Tibial nerve (tissue), 4 donors: ENCODE measurements at places on chromosomes 5 and 9.
A peak's percentile ranks its signal among the peaks of the same experiment; 100 is the strongest.

DNA sequence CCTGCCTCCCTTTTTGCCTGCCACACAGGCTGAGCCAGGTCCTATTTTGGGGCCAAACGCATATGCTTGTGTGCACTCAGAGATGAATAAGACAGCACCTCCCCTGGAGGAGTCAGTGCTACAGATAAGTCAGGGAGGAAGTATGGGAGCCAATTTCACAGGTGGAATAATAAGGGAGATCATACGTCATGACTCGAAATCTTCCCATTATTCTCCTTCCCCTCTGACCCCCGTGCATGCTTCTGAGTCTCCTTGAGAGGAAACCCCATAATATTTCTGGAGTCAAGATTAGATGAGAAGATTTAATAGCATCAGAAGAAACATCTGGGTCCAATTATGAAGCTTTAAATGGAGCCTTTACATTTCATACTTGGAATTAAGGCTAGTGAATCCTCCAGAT is 15.1 kb upstream of the ZCCHC7 start:
- no peak for DNase-seq
- H3K36me3 ChIP-seq, result no peaks in the 10 kb centered on the region
- H3K27ac ChIP-seq, result no peak overlapping the region

DNA sequence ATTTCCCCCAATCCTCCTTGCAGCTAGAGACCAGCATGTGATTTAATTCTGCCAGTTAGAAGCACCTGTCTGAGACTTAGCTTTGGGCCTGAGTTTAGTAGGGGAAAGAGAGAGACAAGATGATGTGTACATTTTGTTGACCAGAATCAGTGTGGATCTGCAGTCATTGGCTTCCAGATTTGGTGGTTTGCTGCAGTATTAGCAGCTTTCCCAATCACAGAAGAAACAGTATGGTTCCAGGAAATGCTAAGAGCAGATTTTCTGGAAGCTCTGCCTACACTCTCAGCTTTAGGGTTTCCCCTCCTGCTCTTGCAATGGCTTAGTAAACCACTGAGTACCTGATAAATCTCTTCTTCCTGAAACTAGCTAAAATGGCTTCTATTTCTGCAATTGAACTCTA is 48.8 kb upstream of the FREM1 start:
- no peak overlapping the region for H3K4me3 ChIP-seq
- DNase-seq, result no peak
- H3K27me3 ChIP-seq, result no peaks in the 10 kb centered on the region
- no peak overlapping the region for H3K27ac ChIP-seq
- no peaks in the 10 kb centered on the region for H3K36me3 ChIP-seq
- no peaks in the 10 kb centered on the region for H3K4me1 ChIP-seq

- H3K27me3 ChIP-seq, result no peaks in the 10 kb centered on the region
- no peak overlapping the region for H3K27ac ChIP-seq
- H3K4me1 ChIP-seq, result peaks cover 3% of the 10 kb centered on the region
- H3K4me3 ChIP-seq, result no peak overlapping the region
Observed at GRCh38 chr5:158947846-158948245, 151.9 kb downstream of the EBF1 start.

DNA sequence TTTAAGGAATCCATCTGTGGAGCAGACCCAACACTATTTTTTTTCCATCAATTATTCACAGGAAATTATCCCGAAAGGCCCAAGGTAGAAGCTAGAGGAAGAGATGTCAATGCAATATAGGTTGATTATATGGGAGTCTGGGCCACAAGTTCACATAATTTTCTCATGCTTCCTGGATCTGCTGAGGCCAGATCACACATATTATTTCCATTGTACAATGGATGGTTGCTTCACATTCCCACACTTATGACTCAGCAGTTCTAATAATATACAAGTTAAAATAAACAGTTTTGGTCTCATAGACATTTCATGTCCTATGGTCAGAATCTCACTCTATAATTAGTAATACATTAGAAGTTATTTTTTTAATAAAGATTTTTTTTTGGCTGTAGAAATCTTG is 66.0 kb upstream of the PTPRD start:
- no peaks in the 10 kb centered on the region for H3K4me1 ChIP-seq
- no peaks in the 10 kb centered on the region for H3K27me3 ChIP-seq
- H3K36me3 ChIP-seq, result no peaks in the 10 kb centered on the region
- no peak for DNase-seq
- H3K27ac ChIP-seq, result no peak overlapping the region

- H3K27me3 ChIP-seq, result no peaks in the 10 kb centered on the region
- no peaks in the 10 kb centered on the region for H3K4me1 ChIP-seq
- no peak overlapping the region for H3K27ac ChIP-seq
Observed at GRCh38 chr5:110790673-110791072, 51.9 kb downstream of the SLC25A46 start.

DNA sequence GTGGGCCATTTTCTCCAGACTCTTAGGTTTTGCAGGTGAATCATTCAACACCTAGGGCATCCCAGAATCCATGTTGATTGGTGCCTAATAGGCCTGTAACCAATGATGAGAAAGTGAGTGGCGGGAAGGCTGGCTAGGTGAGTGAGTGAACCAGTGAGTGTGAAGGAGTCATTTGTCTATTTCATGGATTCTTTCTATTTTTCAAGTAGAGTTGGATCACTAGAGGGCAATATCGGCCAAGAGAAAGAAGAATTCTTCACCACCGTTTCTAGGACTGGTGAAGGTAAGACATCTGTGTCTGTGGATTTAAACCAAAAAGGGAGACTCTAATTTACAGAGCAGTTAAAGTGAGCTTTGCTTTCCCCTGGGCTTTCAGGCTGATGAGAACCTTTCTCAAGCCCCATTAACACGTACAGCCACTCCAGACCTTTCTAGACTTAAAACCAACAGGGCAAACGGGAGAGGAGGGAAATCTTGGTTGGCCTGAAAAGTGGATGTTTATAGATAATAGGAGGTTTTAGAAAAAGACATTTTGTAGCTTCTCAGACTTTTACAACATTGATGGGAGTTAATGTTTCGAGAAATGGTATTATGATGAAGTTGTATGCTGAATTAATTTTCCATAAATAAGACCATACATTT is 114.3 kb upstream of the IL12B start:
- H3K27ac ChIP-seq, result no peak overlapping the region
- DNase-seq, result no peak
- H3K36me3 ChIP-seq, result no peaks in the 10 kb centered on the region
- no peak overlapping the region for H3K4me3 ChIP-seq
- H3K27me3 ChIP-seq, result no peaks in the 10 kb centered on the region

DNA sequence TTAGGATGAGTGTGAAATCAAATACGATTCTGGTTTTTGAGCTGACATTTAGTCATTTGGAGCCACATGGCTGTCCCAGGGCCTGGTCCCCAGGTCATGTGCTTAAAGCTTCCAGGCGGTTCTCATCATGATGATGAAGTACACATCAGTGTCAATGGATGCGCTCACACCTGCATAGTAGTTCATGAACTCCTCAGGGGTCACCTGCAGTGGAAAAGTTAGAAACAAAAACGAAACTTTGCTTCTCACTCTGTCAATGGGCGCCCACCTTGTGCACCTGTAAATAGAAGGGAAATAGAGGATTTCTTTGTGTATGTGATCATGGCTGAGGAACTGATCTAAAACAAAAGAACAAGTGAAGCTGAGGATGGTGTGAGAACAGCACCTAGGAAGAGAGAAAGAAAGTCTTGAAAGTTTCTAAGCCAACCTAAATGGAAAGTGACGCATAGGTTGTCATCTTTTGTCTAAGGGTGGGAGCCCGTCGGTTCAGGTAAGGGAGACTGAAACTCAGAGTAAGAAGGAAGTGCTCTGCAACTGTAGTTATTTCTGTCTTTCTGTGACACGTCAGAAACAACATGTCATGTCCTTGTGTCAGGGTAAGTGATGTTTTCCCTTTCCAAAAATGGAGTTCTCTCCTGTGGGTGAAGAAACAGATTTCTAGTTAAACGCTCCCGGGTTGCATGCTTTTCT is 33.8 kb downstream of the CAPSL start:
- H3K27ac ChIP-seq, result no peak overlapping the region
- no peaks in the 10 kb centered on the region for H3K4me1 ChIP-seq
- DNase-seq, result no peak
- no peaks in the 10 kb centered on the region for H3K36me3 ChIP-seq

DNA sequence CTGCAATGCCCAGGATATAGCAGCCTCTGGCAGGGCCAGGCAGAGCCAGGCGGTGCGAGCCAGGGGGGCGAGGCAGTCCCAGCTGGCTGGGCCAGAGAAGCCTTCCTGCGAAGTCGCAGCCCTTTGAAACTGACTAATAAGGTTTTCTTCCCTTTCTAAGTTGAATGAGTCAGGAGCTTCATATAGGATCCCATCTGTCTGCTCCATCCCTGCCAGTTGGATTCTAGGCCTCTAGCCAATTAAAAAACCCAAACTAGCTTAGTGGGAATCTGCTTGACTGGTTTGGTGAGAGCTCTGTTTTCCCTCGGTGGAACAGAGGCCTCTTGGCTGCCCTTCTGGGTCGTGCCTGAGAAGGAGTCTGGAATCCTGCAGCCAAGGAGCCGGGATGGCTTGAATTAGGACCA is 70.1 kb upstream of the RAPGEF1 start:
- H3K27me3 ChIP-seq, result no peaks in the 10 kb centered on the region
- no peak for DNase-seq
- no peaks in the 10 kb centered on the region for H3K4me1 ChIP-seq
- no peaks in the 10 kb centered on the region for H3K36me3 ChIP-seq
- H3K4me3 ChIP-seq, result no peak overlapping the region
- no peak overlapping the region for H3K27ac ChIP-seq

- no peak overlapping the region for H3K4me3 ChIP-seq
- no peak overlapping the region for H3K27ac ChIP-seq
- no peaks in the 10 kb centered on the region for H3K27me3 ChIP-seq
- no peaks in the 10 kb centered on the region for H3K4me1 ChIP-seq
- no peaks in the 10 kb centered on the region for H3K36me3 ChIP-seq
Observed at GRCh38 chr5:158351485-158352125, 492.7 kb upstream of the CLINT1 start.

GRCh38 chr5:32790411-32790951 is 79.4 kb downstream of the NPR3 start:
- H3K4me1 ChIP-seq, result no peaks in the 10 kb centered on the region
- H3K27ac ChIP-seq, result no peak overlapping the region
- no peaks in the 10 kb centered on the region for H3K36me3 ChIP-seq
- DNase-seq, result no peak
- no peak overlapping the region for H3K4me3 ChIP-seq

DNA sequence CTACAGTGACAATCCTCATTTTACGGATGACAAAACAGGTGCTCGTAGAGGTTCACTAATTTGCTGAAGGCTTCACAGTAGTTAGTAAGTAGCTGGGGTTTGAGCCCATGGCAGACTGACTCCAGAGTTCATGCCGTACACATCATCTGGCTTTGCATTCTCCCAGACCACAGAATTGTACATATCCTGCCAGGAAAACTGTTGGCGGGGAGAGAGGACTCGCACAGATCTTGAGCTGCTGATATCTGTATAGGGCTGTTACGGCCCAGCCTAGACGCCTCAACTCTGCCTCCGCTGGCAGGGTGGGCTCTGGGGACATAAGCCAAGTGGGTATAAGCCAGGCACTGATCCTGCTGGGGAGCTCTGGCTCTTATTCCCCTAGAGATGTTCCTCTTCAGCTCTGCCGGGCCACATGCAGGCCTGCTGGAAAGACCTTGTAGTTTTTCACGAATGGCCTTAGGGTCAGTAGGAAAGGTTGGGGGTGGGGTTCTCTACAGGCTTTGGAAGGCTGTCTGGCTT is 16.3 kb downstream of the LARP1 start:
- H3K36me3 ChIP-seq, result no peaks in the 10 kb centered on the region
- DNase-seq, result peak; percentile 29

DNA sequence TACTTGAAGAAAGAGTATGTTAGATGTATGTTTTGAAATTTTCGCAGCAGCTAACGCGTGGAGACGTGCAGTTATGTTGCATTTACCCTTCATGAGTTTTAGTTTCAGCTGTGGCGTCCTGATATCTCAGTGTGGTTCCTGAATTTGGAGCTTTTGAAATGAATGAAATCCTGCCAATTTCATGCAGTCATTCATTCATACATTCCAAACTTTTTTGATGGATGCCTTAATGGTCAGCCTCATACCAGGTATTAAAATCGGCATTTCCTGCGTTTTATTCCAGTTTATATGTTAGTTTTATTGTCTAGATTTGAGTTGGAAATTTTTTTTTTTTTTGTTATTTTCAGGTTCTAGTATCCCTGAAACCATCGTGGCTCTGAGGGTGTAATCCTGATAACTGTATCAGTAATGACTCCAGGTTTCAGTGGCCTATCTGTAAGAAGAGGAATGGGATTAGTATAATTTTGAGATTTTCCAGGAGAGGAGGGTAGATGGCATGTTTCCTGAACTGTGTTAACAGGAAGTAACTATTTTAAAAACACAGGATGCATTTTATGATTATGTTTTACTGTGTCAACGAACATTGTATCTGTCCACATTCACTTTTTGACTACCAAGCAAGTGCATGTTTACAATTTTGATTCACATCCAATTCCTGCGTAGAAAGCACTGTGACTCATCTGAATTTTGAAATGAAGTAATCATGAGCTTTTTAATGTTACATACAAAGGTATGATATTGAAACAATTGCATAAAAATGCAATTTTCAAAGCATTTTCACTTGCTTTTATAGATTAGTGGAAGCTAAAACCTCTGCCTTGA is 1.0 kb downstream of the FOCAD start:
- H3K27me3 ChIP-seq, result no peaks in the 10 kb centered on the region
- no peak for DNase-seq
- H3K36me3 ChIP-seq, result no peaks in the 10 kb centered on the region
- H3K4me3 ChIP-seq, result peak overlapping the region; percentile 96
- H3K4me1 ChIP-seq, result peaks cover 7% of the 10 kb centered on the region

- H3K27ac ChIP-seq, result no peak overlapping the region
- H3K4me3 ChIP-seq, result no peak overlapping the region
- DNase-seq, result no peak
Observed at GRCh38 chr9:81771571-81771970, 82.2 kb upstream of the TLE1 start.

DNA sequence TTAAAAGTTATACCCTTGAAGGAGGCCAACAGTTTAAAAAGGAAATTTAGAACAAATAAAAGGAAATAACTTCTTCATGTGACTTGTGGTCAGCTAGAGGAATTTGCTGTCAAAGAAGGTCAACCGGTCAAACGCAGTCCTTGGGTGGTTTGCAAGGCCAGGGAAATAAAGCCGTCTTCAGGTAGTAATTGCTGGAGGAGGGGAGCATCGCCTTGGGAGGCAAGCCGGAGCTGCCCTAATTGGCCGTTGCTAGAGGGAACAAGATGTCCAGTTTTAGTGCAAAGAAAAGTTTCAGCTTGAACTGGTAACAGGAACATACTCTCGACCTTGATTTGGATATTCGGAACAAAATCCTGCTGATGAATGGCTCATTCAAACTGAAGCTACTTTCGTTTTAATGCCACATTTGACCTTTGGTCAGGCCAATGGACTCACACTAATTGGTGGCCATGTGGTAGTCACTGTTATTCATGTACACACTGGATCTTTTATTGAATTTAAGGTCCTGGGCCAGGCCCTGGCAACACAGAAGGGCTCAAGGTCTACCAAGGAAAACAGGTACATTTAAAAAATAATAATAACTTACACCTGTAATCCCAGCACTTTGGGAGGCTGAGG is 47.0 kb upstream of the MYO10 start:
- no peaks in the 10 kb centered on the region for H3K27me3 ChIP-seq
- H3K36me3 ChIP-seq, result no peaks in the 10 kb centered on the region
- DNase-seq, result no peak
- H3K4me3 ChIP-seq, result no peak overlapping the region
- H3K4me1 ChIP-seq, result peaks cover 3% of the 10 kb centered on the region

GRCh38 chr5:176533894-176534611 is 3.1 kb downstream of the RNF44 start:
- peaks cover 3% of the 10 kb centered on the region for H3K4me1 ChIP-seq
- no peak for DNase-seq

GRCh38 chr5:82307451-82307850 is 29.3 kb upstream of the RPS23 start:
- no peaks in the 10 kb centered on the region for H3K27me3 ChIP-seq
- H3K36me3 ChIP-seq, result no peaks in the 10 kb centered on the region
- no peak overlapping the region for H3K27ac ChIP-seq
- no peak for DNase-seq
- H3K4me3 ChIP-seq, result no peak overlapping the region
